OCI-LY7 (cell line): ENCODE measurements at places on chromosomes 3 and 15.

- peak; percentile 30 for DNase-seq
Observed at GRCh38 chr3:132407025-132407424, 10.3 kb upstream of the DNAJC13 start.

DNA sequence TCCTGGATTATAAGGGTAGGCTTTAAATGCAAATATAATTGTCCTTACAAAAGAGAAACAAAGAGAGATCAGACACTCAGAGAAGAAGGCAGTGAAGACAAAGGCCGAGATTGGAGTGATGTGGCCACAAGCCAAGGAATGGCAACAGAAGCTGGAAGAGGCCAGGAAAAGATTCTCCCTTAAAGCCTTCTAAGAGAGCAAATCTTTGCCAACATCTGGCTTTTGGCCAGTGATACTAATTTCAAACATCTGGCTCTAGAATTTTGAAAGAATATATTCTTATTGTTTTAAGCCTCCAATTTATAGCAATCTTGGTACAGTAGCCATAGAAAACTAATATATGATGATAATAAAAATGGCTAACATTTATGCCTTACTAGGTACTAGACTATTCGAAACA is 615.8 kb upstream of the ZNF385D start:
- DNase-seq: no peak

GRCh38 chr15:91469632-91470567 is 369.8 kb downstream of the SV2B start:
- DNase-seq: no peak

DNA sequence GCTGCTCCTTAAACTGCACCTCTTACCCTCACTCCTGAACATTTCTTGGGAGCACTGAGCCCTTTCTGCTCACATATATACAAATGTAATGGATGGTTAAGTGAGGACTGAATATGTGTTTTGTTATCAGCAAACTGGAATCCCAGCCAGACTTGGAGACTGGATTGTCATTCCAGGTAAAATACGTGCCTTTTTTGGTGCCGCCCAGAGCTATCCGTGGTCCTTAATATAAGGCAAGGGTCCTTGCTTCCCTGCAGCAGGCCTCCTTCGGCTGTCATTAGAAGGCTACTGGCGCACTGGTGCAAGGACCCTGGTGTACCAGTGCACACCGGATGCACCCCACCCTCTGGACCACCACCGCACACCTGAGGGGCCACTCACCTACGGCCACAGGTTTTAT is 1.1 kb upstream of the GABRB3 start:
- no peak for DNase-seq

DNA sequence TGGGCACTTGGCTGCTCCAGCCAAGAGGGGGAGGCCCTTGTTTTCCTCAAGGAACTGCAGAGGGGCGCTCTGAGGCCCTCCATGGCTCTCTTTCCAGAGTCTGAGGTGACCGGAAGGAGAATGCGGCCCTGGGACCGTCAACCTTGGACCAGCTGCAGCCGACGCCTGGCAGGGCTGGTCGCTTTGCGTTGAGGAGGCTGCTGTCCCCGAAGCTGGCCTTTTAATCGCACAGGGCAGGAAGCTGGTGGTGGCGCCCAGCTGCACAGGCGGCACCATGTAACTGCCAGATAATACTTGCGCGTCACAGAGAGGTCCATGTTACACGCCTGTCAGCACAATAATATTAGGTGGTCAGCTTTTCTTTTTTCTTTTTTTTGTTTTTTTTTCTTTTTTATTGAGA is 875 bp upstream of the HLTF start:
- DNase-seq: peak; percentile 24

GRCh38 chr3:119588112-119588511 is 8.8 kb downstream of the ADPRH start:
- DNase-seq: peak; percentile 22

GRCh38 chr15:56244038-56244810 is 545 bp upstream of the RFX7 start:
- DNase-seq: peak; percentile 68

GRCh38 chr3:172673210-172673679 is 37.6 kb downstream of the NCEH1 start:
- peak; percentile 75 for DNase-seq

GRCh38 chr3:59733041-59733809 is 683.4 kb upstream of the CFAP20DC start:
- no peak for DNase-seq

- DNase-seq: no peak
Observed at GRCh38 chr15:40767838-40768500, 1.8 kb upstream of the C15orf62 start.

DNA sequence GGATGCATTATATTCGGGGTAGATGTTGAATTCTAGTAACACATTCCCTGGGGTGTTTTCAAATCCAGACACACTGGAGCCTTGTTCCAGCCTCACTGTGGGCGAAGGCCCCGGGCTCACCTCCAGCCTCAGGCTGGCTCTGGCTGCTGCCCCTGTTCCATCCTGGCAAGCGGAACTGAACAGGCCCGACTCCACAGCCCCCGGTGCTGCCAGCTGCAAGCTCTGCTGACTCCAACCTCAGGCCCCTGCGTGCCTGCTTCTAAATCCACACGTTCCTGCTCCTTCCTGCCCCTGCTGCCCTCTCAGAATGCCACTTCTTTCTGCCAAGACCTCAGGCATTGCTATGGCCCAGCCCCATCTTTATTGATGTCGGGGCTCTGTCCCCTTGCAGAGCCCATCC is 90.6 kb downstream of the LIPC start:
- DNase-seq: no peak

DNA sequence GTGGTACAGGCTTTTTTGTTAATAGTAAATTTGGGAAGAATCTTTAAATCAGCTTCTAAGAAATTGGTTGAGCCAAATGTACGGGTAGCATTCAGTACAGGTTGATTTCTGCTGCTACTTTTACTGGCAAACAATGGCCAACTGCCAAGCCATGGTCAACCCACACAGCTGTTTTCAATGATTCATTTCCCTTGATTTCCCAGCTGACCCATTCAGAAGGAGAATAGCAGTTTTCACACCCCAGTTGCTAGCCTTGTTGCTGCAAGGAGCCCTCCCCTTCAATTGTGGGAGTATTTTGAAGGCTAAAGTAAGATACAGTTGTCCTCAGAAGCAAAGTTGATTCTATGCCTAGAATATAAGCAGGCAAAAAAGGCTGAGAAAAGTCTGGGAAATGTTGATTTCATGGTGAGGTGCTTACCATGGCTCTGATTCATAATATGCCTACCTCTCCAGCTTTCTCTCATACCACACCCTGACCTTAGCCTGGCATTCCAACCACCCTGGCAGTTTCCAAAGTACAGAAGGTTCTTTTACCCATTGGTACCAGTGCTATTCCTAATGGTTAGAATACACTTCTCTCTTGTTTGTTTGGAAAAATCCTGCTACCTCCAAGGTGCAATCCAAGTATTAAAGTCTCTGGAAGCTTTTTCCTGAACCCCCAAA is 320.3 kb upstream of the TGFBR2 start:
- no peak for DNase-seq

DNA sequence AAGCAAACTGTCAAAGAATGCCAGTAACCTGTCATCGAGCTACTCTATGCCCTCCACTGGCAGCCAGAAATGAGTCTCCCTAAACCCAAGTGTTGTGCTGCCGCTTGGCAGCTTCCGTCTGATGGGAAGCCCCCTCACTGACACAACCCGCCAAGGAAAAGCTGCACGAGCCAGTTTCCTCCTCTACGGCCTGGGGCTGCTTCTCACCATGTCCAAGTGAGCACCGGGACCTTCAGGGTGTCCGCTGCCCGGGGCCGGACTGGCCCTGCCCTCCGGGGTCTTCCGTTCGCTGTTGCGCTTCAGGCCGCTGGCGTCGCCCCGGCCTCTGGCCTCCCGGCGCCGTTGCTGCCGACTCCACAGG is 490 bp downstream of the TOMM70 start:
- peak; percentile 56 for DNase-seq

DNA sequence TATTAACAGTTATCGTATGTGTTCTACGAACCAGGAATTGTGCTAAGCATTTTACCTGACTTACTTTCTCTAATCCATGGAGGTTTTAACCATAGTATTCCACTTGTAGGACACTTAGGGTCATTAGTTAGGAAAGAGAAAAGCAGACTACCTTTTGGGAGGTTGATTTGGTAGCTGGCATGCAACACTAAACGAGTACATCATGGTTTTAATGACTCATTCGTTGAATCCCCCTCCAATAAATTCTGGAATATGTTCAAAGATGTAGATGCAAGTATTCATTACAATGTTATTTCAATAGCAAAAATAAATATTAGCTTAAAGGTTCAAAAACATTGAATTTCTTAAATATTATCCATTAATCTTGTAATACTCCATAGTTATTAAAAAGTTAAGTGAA is 162.5 kb downstream of the FMN1 start:
- no peak for DNase-seq

GRCh38 chr3:43885908-43886618 is 195.3 kb downstream of the ABHD5 start:
- DNase-seq: no peak

GRCh38 chr3:124492824-124493223 is 237.4 kb upstream of the UMPS start:
- peak; percentile 4 for DNase-seq

DNA sequence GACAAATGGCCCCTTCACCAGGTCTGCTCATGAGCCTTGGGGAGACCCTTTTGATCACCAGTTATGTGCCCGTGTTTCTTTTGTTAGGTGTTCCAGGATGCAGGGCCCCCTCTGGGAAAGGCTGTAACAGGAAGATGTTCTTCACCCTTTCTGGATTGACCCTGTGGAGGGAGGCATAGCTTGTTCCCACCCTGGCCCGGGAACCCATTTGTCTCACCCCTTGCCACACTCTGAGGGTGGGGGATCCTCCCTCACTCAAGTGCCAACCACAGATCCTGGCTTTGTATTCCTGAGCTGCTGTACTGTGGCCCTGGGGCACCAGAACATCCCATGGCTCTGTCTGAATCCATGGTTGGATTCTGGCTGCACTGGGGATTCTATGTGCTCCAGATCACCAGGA is 18.9 kb downstream of the IL16 start:
- no peak for DNase-seq

- DNase-seq: no peak
Observed at GRCh38 chr15:33328106-33328505, 17.3 kb downstream of the RYR3 start.

DNA sequence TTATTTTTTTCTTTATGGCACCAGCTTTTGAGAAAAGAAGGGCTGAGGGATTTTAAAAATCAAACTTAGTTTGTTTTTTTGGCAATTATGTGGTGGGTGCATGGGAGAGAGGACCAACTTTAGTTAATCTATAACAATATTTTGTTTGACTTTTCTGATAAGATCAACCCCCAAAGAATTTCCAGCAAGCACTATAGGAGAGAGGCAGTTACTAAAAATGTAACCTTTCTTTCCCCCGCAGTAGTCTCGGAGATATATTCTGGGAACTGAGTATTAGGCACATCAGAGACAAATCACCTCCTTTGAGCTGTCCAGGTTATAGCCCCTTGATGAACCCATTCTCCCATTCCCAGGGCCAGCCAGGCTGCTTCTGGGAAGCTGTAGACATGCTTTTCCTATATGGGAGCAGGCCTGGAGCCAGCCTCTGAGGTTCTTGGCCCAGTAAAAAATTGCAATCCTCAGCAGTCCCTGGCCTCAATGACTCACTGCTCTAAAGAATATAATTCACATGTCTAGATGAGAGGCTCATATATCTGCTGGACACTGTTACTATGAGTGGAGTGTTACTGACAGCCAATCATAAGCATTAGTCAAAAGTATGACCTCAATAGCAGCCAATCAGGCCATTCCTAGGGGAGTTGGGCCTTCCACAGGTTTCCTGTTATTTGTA is 138.3 kb upstream of the AGBL1 start:
- no peak for DNase-seq

DNA sequence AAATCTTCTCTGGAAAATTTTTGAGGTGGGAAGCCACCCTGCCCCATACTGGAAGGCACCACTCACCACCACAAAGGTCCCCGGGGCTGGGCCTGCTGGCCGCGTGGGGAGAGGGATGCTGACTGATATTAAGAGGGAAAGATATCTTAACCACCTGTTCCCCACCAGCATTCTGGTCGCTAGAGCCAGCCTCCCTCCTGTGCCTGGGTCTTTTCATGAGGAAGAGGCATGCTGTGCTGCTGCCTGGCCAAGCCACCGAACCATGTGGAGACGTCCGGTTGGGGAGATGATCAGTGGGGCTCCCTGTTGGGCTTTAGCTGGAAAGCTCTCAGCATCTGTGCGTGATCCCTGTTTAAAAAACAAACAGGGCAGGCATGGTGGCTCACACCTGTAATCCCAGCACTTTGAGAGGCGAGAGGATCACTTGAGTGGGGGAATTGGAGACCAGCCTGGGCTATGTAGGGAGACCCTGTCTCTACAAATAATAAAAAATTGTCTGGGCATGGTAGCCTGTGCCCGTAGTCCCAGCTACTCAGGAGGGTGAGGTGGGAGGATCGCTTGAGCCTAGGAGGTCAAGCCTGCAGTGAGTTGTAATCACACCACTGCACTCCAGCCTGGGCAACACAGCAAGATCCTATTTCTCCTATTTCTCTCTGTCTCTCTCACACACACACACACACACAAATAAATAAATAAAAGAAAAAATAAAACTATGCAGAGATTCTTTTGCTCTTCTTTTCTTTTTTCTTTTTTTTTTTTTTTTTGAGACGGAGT is 1.0 kb downstream of the KLHL18 start:
- peak; percentile 52 for DNase-seq

GRCh38 chr3:87780811-87781210 is 278.0 kb downstream of the CGGBP1 start:
- no peak for DNase-seq

GRCh38 chr3:119579366-119580066 is at the start of gene ADPRH:
Gene ADPRH (plus strand): TSS chr3:119579492. CDS start chr3:119582170, 2,678 bp downstream.
- DNase-seq: no peak

DNA sequence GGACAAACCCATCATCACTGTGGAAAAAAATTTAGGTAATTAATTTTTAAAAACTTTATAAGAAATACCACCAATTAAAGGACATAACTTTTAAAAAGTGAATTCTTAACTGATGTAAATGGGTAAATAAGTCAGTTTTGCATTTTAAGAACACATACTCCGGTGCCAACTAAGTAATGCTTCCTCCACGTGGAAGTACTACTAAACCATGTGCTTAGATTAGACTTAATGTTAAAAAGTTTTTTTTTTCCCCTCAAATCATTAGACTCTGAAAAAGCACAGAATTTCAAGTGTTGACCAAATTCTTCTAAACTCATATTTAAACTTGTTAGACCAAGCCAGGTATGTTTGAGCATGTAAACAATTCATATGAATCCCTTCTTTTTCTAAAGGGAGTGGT is 242.0 kb downstream of the NFKBIZ start:
- no peak for DNase-seq

- DNase-seq: no peak
Observed at GRCh38 chr3:139441656-139442055, 34.7 kb downstream of the RBP2 start.

GRCh38 chr3:112137781-112138180 is 4.7 kb upstream of the GCSAM start:
- DNase-seq: peak; percentile 27

GRCh38 chr3:7657214-7658112 is 796.5 kb downstream of the GRM7 start:
- no peak for DNase-seq

GRCh38 chr3:84194029-84194428 is 764.8 kb upstream of the CADM2 start:
- no peak for DNase-seq

GRCh38 chr15:33586786-33587697 is 276.3 kb downstream of the RYR3 start:
- no peak for DNase-seq

GRCh38 chr3:61454006-61454585 is 107.3 kb upstream of the PTPRG start:
- no peak for DNase-seq
